ENCODE measurements at places on chromosomes 16 and 17.

- DNase-seq = no peak
Measured at GRCh38 chr17:8875436-8875835, 8.0 kb upstream of the PIK3R6 start.

GRCh38 chr17:14715561-14715960 lies 414.7 kb downstream of the HS3ST3B1 start:
- no peak for DNase-seq

GRCh38 chr17:57370037-57370581 lies 113.8 kb downstream of the MSI2 start:
- no peak for DNase-seq

- DNase-seq = no peak
Measured at GRCh38 chr17:13114601-13115031, 96.8 kb upstream of the ELAC2 start.

GRCh38 chr17:65191811-65192740 lies 54.9 kb downstream of the RGS9 start:
- DNase-seq = no peak

Data from effector memory CD8-positive, alpha-beta T cell (primary cell).